Stimulated activated CD8-positive, alpha-beta memory T cell treated with anti-CD3 and anti-CD28 coated beads, Interleukin-12 subunit alpha, Interleukin-12 subunit beta, amount 100 ng/mL, for 4 hours (primary cell): ENCODE measurements at places on chromosomes 4 and X.

DNA sequence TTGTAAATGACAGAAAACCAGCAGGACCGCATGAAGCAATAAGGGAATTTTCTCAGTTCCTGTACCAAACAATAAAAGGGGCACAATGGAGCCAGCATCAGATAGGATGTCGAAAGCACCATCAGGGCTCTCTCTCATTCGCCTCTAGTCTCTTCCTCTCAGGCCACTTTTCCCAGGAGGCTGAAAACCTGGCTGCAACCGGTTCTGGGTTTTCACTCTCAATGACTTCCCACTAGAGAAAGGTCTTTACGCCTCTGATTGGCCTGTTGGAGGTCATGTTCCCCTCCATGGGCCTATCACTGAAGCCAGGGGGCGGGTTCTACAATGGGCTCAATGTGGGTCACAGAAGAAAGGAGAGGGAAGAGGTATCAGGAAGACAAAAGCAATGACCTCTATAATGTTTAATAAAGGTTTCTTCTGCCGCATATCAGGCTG is 29.3 kb downstream of the ZNF827 start:
- no peak for DNase-seq

DNA sequence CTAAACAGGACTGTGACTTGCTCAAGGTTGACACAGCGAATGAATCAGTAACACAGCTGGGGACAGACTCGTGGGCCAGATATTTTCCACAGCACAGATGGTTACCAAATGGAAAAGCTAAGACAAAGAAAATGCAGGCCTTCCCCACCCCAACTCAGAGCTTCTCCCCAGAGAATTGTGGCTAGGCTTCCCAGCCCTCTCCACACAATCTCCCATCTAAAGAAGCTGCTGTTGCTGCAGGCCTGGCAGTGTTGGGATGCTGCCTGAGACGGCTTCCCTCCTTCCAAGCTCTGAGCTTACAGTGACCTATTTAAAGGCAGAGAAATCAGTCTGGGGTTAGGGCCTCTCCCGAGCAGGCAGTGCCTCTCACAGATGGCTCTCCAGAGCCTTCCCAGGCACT is 46.5 kb upstream of the PGRMC1 start:
- no peak for DNase-seq

DNA sequence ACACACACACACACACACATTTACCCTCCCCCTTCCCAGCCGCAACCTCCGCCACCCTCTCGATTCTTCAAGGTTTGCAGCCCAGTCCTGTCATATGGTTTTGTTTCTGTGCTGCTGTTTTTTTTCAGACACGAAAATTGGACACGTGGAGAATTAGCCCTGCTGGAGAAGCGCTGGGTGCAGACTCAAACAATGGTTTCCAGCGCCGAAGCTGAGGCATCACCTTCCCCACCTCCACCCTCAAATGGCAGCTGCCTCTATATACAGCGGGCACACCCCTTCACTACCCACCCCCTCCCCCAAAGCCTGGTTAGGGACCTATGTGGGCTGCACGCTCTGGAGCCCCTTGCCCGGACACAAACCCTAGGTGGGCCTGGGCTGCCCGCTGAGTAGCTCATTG is 87.9 kb downstream of the BCOR start:
- DNase-seq: no peak

DNA sequence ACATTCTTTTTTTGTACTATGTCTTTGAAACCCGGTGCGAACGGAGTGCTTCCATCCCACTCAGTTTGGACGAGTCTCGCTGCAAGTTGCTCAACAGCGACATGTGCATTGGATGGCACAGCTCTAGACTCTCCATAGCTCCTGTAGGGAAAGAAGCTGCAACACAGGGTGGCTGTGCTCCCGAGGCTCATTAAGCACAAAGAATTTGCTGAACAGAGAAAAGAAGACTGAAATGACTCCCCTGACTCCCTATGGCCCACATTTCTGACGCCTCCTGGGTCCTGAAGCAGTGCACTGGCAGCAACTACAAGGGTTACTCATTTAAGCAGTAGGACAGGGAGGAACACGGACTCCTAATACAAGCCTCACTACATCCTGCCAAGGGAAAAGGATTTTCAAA is 127.4 kb downstream of the SH3RF1 start:
- DNase-seq: no peak

DNA sequence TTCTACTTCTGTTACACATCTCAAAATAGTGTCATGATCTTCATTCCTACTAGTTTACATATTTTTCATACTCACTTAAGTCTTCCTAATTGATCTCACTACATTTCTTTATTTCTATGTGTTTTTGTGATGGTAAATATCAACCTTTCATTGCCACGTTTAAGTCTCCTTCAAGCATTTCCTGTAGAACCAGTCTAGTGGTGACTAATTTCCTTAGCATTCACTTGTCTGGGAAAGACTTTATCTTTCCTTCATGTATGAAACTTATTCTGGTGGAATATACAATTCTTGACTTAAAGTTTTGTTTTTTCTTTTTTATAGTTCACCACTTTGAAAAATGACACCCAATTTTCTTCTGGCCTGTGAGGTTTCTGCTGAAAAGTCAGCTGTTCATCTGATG is 181.4 kb upstream of the NEIL3 start:
- no peak for DNase-seq

GRCh38 chr4:184628103-184628502 is 21.1 kb downstream of the CASP3 start:
- DNase-seq: no peak

- DNase-seq: no peak
These were observed 51.4 kb downstream of the ATOH1 start for GRCh38 chr4:93879919-93880318.

DNA sequence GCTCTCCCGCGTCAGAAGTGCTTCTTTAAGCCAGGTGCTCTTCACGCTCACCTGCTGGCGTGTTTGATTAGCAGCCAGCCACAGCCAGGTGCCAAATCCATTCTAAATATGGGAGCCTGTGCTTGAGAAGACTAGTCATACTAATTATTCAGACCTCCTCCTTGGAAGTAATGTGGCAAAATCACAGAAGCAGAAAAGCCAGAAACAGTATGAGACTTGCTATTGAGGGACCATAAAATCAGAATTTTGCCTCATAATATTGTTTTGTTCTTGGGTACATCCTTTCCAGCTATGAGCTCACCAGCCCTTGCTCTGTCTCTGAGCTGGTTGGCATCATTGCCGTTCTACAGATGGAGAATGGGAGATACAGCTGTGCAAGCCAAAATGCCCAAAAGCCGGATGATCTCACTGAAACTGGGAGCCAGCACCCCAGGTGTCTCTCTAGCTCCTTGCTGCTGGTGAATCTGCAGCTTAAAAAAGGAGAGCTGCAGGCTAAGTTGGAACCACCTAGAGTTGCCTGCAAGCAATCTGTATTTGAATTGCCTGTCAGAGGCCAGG is 205.4 kb downstream of the SHROOM3 start:
- no peak for DNase-seq

GRCh38 chr4:187193141-187193540 is 469.5 kb upstream of the FAT1 start:
- DNase-seq: no peak

DNA sequence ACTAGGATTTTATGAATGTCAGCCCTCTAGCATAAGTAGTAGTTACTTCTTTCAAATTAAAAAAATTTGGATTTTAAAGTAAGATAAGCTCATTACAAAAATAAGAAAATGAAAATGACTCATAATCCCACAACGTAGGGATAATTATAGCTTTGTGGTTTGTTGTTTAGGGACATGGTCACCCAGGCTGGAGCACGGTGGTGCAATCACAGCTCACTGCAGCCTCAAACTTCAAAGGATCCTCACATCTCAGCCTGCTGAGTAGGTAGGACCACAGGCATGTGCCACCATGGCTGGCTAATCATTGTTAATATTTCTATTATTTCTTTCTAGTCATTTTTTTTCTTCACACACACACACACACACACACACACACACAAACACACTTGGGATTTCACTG is 57.6 kb downstream of the PLAC1 start:
- DNase-seq: no peak

DNA sequence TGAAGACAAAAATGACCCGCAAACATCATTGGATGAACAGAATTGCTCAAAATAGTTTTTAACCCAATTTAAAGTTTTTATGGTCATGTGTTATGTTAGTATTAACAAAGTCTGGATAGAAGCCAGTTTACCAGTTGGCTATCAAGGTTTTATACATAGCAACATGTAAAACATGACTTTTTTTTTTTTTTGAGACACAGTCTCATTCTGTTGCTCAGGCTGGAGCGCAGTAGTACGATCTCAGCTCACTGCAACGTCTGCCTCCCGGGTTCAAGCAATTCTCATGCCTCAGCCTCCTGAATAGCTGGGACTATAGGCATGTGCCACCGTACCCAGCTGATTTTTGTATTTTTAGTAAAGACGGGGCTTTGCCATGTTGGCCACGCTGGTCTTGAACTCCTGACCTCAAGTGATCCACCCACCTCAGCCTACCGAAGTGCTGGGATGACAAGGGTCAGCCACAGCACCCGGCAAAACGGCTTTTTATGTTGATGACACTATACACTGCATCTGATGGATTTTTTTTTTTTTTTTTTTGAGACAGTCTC is 3.4 kb downstream of the SAT1 start:
- DNase-seq: no peak

GRCh38 chr4:11730545-11730944 is 301.9 kb upstream of the HS3ST1 start:
- no peak for DNase-seq

DNA sequence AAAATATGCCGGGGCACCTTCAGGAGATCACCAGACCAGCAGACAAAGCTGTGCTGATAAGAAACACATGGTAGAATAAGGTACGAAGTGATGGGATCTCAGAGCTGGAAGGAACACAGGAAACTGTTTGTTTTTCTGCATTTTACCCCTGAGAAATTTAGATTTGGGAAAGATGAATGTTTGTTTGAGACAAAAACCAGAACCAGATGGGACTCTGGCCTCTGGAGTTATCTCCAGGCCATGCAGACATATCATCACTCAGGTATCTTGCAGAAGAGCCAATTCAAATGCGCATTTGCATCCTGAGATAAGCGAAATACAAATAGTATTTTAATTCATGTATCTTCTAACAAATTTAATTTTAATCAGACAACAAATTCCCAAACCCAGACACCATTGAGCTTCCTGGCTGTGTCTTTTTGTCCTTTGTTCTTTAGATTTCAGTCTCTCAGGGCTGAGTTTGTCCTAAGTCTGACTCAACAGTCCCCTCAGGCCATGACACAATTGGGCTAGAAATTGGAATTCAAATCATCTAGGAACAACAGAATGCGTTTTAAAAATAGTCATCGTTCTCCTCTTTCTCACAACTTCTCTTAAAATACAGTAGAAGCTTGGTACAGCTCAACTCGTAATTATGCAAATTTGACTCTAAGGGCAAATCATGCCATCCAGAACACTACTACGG is 159.0 kb downstream of the PACRGL start:
- no peak for DNase-seq

- DNase-seq: no peak
These were observed 95.9 kb upstream of the MYOZ2 start for GRCh38 chr4:119039779-119040178.

- DNase-seq: peak; percentile 28
These were observed 605 bp downstream of the ANXA5 start for GRCh38 chr4:121696170-121696580.

GRCh38 chr4:127505203-127505602 is 127.6 kb upstream of the INTU start:
- DNase-seq: no peak

DNA sequence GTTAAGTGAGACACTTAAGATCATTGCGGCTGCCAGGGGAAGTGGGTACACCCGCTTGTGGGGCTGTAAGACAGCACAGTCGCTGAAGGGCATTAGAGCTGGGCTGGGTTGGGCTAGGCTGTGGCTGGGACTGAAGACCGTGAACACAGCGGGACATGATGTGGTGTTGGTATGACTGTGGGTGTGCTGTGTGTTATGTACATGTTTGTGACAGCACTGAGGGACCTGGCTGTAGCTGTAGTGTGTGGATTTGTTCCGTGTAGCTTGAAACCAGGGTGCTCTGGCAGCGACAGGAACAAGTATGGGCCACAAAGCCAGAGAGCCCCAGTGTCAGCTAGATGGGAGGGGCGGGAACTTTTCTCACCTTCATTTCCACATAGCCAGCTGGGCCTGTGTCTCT is 82.1 kb downstream of the NHSL2 start:
- DNase-seq: peak; percentile 35

DNA sequence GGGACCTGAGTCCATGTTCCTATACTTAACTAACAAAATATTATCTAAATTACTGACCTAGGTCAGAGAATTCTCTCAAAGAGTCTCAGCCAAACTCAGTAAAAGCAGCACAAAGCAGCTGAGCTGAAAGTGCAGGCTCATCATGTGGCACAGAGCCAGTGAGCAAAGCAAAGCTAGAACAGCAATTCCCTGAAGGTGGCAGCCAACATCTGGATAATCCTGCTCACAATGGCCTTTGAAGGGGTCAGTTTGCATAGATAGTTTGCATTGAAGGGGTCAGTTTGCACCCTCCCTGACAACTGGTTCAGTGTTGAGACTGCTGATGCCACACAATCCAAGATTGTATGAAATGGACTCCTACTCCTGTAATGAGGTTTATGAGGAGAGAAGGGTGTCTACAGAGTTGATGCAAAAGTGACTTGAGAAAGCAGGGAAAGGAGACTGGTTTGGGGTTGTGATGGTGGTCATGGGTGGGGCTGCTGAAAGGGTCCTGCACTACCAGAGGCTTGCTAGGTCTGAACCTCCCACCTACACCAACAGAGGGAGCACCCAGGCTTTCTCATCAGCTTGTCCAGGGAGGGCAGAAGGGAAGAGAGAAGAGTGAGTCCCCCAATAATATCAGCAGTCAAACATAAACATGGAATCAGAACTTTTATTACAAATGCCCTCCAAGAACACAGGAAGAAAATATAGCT is 39.7 kb downstream of the TRIM61 start:
- DNase-seq: no peak

GRCh38 chr4:138843616-138844015 is 172.0 kb upstream of the NOCT start:
- DNase-seq: no peak

DNA sequence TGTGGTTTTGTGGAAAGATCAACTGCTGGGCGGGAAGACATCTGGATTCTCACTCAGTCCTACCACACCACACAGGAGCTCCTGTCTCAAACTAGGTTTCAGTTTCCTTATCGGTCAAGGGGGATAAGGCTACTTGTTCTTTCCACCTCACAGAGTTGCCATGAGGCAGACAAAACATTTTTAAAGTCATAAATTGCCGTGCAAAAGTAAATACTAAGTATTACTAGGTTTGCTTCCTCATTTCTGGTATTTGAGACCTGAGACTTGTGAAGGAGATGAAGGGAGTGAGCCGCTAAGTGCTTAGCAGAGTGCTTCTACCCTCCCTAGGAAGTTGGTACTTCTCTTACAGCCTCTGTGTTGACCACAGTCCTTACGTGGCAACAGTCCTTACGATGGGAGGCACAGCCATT is 1.5 kb downstream of the LAP3 start:
- no peak for DNase-seq

DNA sequence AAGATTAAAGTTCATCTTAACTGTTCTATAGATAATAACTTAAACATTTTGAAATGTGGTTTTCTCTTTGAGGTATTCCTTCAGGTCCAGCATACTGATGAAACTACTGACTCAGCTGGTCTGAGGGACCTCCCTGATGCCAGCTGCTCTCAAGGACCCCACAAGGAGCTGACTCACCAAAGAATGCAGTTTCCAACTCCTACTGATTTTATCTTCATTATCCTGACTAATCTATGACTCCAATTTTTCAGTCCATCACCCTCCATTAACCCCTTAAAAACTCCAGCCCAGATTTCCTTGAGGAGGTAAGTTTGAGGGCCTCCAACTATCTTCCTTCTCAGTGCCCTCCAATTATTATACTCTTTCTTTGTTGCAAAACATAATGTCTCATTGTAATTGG is 1.4 kb upstream of the UGT2B4 start:
- DNase-seq: no peak
